ENCODE measurements at places on chromosomes 5 and 9.

DNA sequence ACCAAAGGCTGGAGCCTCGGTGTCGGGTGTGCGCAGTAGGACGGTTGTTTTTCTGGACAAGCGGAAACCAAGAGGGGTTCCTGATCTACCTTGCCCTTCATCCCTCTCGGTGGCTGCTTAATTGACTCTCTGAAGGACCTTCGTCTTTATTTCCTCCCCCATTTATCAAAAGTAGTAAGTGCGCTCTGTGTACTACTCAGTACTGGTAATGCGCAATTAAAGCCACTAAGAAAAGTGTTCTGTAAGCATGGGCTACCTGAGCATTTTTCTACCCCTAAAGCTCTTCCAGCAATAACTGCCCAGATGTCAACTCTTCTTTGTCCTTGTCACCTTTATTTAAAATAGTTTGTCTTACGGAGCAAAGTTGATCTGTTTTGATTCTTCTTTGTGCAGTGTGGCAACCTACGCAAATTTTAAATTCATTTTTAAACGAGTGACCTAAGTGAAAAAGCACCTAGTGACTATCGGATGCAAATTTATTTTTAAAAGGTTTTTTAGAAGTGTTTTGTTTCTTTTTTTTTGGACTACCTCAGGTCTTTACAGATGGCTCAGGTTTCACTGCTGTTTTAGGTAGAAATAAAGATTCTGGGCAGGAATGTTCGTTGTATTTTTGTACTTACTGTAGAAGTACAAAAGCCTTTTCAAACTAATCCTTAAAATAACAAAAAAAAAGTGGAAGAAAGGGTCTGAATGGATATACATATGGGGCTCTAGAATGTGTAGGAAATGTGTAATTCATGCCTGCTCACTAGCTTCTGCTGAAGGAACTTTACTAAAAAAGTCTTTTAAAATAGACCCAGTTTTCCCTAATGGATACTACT is 2.0 kb downstream of the JMY start:
- no peak for DNase-seq

GRCh38 chr5:74294231-74294705 is 346.3 kb downstream of the ENC1 start:
- no peak for DNase-seq

GRCh38 chr5:107917983-107918382 is 247.2 kb upstream of the EFNA5 start:
- no peak for DNase-seq

- DNase-seq: no peak
Measured at GRCh38 chr5:146710348-146710747, 168.2 kb downstream of the PPP2R2B start.

GRCh38 chr5:172523146-172523745 is 68.9 kb upstream of the SH3PXD2B start:
- DNase-seq: no peak

GRCh38 chr5:117872798-117873368 is 1115.5 kb downstream of the DTWD2 start:
- DNase-seq: no peak
